Lung (tissue), 17 donors: ENCODE measurements at places on chromosomes 11 and 22. TPM values are rescaled to one million over a fixed set of nuclear protein-coding genes. Genes with fewer than 3 reads are reported as not detected.
A peak's percentile ranks its signal among the peaks of the same experiment; 100 is the strongest.

DNA sequence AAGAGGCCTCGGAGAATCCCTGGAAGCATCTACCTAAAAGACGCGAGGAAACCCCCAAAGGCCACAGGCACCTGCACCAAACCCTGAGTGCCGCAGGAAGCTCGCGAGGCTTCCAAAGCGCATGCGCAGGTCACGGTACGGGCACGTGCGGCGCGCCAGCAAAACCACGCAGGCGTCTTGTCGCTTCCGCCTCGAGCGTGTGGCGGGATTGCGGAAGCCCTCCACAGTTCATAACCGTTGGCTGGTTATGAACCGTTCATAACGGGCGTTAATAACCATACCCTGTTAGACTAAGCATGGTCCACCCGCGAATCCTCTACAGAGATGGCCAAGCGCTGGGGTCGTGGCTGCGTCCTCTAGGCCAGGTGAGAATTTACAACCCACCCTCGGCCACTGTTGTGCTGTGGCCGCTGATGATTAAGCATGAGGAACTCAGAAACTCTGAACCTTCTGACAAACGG lies 46.4 kb downstream of the MORC2 start:
- DNase-seq: peak; percentile 66

DNA sequence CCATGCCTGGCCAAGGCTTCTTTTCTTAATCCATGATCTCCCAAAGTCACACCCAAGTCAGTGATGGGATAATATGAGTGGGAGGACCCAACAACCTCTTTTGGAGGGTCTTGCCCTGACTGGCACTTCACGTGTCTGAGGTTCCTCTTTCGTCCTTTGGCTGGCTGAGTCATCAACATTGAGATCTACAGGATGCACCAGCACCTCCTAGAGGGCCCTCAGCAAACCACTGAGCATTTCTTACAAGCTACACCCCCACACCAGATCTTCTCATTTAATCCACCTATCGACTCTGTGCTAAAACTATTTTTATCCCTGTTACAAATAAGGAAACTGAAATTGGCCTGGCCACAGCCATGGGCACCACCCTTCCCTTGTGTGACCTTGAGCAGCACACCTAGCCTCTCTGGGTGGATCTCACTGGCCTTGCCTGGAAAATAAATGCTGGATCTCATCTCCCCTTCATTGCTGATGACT lies 63.4 kb downstream of the FLI1 start:
- DNase-seq: no peak

DNA sequence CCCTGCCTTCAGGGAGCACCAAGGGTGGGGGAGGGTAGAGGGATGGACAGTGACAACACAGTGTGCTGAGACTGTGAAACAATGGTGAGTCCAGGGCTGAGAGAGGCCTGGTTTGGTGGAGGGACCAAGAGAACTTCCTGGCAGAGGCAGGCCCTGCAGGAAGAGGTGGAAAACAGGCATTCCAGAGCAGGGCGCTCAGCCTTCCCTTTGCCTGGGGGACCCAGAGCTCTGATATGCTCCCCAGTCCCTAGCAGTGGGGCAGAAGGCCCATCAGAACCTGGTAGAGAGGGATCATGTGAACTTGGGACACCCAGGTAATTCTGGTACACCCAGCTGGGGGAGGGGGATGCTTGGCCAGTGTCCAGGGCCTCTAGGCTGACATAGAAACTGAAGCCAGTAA lies 17.2 kb upstream of the UVRAG start:
- no peak for DNase-seq

DNA sequence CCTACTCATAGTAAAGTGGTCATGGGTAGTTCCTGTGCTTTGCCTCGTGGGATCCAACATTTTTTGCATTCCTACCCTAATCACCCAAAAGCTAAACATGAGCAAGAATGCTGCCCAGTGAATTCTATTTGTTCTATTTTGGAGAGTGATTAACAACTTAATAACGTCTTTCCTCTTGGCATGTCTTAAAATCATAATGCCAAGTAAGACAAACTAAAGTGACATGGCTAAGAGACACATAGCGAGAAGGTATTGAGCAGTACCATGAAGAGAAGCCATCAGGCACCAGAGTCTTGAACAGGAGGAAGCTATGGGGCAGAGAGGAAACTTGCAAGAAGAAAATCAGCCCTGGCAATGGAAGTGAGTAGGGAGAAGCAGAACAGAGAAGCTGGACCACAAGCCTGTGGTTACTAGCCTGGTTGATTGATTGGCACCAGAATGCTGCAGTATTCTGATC lies 32.0 kb downstream of the EXPH5 start:
- no peak for DNase-seq

Gene PYGM
- 3.8 TPM for total RNA-seq

DNA sequence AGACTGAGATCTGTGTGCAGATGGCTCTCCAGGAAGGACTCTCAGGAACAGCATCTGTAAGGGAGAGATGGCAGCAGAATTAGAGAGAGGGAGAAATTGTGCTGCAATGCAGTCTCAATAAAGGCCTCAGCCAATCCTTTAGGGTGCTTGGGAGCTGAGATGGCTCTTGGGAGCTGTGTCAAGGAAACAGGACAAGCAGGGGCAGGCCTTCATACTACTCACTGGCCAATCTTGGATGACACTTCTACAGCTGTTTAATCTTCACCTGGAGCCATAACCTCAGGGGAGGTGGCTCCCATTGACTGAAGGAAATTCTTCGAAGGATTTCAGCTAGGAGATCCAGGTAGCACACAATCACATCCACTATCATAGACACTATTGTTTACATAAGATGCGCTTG lies 10.0 kb downstream of the OR5B21 start:
- DNase-seq: no peak

DNA sequence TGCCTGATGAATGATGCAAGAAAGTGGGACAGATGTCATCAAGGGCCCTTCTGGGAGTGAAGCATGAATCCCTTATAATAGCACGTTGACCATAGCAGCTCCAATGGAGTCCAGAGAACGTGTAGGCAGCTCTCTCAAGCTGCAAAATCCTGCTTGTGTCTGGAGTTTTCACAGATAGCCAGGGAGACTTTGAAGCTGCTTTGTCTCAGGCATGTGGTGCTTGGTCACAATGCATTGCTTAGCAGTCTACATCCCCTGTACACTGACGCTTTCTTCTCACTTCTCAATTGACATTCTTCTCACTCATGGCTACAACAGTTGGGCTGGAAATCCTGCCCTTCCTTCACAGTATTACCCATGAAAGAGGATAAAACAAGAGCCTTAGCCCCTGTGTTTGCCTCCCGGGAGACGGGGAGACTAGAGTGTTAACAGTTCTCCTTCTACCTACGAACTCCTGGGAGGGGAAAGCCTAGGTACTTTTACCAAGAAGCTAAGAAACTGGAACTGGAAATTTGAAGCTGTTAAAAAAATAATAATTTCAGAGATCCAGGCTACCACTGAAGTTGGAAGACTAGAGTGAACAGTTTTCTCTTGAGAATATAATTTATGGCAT lies 20.7 kb upstream of the MMP7 start:
- DNase-seq: peak; percentile 12

Gene KCNE3
- 10.8 TPM for total RNA-seq

DNA sequence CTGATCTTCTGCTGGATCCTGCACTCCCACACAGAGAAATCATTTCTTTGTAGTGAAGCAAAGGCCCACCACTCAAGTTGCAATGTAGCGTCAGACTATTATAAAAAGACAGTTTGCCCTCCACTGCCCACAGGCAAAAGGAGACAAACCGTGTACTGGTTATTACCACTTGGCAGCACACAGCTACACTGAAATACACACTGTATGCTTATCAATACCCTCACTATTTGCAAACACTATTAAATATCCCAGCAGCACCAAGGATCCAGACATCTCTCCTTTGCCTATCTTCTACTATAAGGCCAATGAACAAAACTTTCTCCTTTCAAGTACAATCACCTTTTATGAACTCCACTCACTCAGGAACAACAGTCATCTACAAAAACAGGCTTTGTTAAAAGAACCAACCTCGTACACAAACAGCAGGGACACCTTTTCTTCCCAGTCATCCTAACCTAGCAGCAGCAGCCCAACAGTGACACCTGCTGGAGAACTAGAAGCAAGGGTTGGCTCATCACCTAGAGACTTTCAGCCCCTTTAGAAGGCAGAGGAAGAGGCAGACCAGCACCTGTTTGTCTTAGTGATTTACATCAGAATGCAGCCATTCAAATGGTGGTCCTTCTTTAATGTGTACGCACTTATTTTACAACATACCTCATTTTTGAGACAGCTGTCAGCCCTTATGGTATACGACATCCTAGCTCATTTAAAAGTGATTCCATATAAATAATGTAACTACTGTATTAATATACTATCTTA lies 56.1 kb downstream of the AMBRA1 start:
- DNase-seq: peak; percentile 59

Gene OR4C46
- total RNA-seq: not detected

DNA sequence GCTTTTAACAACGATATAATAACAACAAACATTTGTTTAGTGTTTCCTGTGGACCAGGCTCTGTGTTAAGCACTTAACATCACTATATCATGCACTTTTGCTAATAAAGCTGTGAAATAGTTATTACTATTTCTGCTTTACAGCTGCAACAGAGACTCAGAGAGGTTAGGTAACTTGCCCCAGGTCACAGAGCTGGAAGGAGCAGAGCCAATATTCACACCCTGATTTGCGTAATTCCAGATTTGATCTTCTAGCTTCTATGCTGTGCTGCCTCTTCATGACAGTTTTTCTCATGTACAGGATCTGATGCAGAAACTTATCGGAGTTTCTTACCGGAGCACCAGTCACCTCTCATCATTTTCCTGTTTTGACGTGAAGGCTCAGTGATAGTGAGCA lies 33.6 kb upstream of the EHF start:
- DNase-seq: no peak

DNA sequence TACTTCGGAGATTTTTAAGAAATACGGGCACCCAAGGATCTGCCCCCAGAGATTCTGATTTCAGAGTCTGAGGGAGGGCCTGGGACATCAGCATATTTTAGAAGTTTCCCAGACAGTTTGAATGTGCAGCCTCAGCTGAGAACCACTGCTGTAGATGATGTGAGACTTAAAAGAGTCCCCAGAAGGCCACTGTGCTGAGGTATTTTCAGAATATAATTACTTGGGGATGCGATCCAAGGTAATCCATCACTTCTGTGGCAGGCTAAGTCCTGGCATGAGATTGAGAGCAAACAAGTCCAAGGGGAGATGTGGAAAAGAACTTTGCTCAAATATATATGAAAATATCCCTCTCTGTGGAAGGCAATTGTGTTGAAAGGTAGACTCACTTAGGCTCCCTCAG lies 48.3 kb upstream of the AMOTL1 start:
- DNase-seq: no peak

- peak; percentile 87 for DNase-seq
Observed at GRCh38 chr11:12693479-12694182, 19.4 kb downstream of the TEAD1 start.

DNA sequence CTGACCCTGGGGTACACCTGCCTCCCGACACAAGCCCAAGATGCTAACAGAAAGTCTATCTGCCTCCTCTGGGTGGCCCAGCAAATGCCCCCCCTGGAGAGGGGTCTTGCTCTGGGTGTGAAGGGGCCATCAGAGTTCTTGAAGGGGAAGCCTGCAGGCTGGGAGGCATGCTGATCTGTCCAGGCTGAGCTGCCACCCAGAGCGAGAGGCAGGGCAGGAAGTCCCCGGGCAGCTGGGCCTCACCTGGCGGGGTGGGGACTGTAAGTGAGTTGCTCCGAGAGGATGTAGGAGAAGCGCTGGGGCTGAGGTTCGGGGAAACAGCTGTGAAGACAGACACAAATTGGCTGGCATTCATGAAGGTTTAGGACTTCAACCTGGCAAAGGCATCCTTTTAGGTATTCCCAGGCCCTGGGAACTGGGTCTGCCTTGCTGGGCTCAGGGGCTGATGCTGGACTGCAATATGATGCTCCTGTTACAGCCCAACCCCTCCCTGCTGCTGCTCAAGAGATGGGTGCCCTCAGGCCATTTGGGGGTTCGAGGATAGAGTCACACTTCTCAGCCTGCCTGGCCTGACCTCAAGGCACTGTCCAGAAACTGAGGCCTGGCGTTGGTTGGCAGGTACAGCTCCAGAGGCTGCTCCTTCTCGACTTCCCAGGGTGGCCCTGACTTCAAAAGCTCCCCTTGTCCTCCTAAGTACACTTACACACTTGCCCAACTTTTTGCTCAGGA lies 60.2 kb upstream of the LYVE1 start:
- no peak for DNase-seq

DNA sequence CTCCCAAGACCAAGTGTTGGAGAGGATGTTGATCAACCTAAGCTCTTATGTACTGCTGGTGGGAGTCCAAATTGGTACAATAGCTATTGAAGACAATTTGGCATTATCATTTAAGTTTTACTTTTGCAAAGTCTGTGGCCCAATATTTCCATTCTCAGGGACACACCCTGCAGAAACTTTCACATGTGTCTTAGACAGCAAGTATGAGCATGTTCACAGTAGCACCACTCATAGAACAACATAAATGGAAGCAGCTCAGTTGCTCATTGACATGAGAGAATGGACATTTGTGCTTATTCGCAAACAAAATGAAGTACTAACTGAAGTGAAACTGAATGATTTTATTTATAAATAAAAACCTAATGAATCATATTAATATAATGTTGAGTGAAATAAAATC lies 135.5 kb downstream of the NOX4 start:
- no peak for DNase-seq

DNA sequence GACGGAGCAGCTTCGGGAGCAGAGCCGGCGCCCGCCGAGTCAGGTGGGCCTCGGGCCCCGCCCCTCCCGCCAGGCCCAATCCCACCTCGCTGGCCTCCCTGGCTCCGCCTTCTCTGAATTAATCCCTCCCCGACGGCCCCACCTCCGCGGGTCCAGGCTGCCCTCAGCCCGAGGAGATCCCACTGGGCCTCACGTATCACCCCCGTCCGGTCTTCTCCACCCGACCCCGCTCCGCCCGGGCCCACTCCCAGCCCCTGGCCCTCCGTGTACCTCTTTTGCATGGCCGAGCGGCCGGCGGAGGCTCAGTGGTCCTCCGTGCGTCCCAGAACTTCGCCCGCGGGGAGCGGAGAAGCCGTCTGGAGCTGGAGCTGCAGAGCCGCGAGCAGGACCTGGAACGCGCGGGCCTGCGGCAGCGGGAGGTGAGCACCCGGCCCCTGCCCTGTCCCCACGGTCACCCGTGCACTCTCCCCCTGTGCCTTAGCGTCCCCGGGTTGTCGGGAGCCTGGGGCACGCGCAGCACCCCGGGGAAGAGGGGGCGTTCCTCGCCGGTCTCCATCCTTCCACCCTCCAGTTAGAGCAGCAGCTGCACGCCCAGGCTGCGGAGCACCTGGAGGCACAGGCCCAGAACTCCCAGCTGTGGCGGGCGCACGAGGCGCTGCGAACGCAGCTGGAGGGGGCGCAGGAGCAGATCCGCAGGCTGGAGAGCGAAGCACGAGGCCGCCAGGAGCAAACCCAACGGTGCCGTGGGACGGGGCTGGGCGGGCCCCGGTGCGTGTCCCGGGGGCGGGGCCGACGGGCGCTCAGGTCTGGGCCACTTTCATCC lies 2.2 kb upstream of the CD151 start:
- peak; percentile 61 for DNase-seq

Gene GRAP2
- 6.9 TPM for total RNA-seq

DNA sequence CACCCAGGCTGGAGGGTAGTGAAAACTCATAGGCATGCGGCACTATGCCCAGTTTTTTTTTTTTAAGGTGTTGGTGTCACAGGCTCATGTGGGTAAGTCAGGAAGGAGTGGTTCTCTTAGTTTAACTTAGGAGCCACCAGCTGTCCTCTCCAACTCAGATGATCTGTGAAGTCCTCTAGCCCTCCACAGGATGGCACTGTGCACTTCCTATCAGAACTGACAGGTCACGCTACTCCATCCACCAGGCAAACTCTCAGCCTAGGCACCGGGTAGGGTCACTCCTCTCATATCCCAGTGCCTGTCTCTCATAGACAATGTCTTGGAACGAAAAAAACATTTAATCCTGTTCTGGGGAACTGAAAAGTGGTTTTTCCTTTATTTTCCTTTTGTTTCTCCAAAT lies 16.5 kb downstream of the NAP1L4 start:
- DNase-seq: no peak

- no peak for DNase-seq
Observed at GRCh38 chr11:95547976-95548375, 241.6 kb downstream of the FAM76B start.
